ENCODE measurements at places on chromosomes 4 and X.

- DNase-seq = no peak
Observed at GRCh38 chr4:23888421-23889319, 1.2 kb downstream of the PPARGC1A start.

DNA sequence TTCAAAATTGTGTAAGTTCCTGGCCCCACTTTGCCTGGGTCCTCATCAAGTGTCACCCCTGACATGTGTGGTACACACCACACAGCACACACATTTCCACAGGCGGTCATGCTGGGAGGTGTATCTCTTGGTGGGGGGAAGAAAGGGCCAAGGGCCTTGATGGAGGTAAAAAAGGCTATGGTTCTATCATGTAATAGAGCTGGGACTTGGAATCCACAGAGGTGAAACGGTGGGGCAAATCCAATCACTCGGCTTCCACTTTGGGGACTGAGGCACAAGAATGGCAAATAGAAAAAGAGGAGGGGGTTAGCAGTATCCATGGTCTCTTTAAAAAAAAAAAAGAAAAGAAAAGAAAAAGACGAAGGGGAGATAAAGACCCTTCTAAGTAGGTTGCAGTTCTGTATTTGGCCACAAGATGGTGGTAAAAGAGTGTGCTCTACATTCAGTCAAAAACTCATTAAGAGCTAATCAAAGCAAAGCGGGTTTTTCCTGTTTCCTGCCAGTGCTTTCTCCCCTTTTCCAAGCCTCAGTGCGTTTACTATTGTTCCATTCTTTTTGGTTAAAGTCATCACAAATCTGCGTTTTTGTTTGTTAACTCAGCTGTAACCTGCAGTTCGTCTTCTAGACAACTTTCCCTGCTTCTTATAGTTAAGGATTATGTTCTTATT lies 37.0 kb upstream of the ATP6AP2 start:
- no peak for DNase-seq

- DNase-seq = no peak
Observed at GRCh38 chr4:127523369-127523768, 109.4 kb upstream of the INTU start.

DNA sequence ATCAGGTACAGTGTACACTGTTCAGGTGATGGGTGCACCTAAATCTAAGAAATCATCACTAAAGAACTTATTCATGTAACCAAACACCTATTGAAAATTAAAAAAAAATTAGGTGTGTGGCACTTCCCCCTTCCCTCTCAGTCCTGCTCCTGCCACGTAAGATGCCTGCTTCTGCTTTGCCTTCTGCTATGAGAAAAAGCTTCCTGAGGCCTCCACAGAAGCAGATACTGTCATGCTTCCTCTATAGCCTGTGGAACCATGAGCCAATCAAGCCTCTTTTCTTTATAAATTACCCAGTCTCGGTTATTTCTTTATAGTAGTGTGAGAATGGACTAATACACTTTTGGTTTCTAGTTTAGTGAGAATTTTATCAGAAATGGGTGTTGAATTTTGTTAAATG lies 459.8 kb upstream of the DIPK2B start:
- DNase-seq = no peak

DNA sequence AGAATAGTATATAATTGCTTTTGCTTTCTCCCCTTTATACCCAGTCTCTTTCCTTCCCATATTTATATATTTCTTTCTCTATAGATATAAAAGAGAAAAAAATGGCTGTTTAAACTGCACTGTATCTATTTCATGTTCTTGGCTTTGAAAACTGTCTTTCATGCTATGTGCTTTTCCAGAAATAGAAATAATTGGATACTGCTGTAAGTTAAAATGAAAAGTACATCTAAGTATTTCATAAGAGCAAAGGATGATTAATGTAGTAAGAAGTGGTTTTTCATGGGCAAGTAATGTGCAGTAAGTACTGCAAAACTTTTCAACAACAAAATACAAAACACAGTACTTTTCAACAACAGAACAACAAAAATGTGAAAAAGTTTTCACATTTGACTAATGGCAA lies 237.9 kb downstream of the SNCA start:
- DNase-seq = no peak

GRCh38 chr4:169115897-169116254 lies 105.8 kb upstream of the CBR4 start:
- no peak for DNase-seq

GRCh38 chr4:8832113-8832915 lies 39.3 kb downstream of the HMX1 start:
- DNase-seq = no peak

GRCh38 chr4:155889031-155889793 lies 14.3 kb upstream of the TDO2 start:
- no peak for DNase-seq

DNA sequence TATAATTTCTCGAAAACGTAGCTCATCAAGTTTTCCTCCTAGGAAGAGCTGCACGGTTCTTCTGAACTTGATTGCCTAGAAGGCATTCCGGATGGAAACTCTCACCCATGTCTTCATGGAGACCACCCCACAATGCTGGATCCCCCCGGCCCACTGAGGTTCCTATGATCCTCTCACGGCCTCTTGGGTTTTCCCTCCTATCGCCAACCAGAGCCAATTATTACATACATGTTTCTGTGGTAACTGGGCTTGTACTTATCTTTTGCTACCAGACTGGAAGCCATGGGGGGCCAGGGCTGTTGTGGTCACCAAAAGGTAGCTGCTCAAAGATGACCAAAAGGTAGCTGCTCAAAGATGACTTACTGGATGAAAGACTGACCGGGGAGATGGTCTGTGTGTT lies 131.5 kb downstream of the AFAP1 start:
- no peak for DNase-seq

GRCh38 chr4:156098805-156099204 lies 145.1 kb upstream of the CTSO start:
- no peak for DNase-seq

DNA sequence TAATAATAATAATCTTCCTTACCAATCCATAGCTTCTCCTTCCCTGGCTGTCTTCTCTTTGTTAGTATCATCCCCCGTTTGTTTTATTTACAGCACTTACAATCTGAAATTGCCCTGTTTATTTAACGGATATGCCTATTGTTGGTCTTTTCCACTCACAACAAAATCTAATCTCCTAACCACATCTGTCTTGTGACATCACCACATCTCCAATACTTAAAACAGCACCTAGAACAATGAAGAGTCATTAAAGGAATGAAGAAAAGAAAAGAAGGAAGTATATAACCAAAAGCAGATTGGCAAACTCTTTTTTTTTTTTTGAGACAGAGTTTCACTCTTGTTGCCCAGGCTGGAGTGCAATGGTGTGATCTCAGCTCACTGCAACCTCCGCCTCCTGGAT lies 38.7 kb upstream of the JADE1 start:
- no peak for DNase-seq

DNA sequence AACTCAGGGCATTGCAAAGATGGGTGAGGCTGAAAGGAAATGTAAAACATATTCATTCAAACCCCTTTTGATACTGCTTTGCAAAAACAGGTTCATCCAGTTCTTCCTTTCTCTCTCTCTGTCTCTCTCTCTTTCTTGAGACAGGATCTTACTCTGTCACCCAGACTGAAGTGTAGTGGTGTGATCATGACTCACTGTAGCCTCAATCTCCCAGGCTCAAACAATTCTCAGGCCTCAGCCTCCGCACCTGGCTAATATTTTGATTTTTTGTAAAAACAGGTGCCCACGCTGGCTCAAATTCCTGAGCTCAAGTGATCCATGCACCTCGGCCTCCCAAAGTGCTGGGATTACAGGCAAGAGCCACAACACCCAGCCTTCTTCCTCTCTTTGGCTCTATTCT lies 15.6 kb upstream of the DCHS2 start:
- no peak for DNase-seq

- DNase-seq = no peak
Observed at GRCh38 chr4:8147231-8147970, 11.2 kb downstream of the ABLIM2 start.

DNA sequence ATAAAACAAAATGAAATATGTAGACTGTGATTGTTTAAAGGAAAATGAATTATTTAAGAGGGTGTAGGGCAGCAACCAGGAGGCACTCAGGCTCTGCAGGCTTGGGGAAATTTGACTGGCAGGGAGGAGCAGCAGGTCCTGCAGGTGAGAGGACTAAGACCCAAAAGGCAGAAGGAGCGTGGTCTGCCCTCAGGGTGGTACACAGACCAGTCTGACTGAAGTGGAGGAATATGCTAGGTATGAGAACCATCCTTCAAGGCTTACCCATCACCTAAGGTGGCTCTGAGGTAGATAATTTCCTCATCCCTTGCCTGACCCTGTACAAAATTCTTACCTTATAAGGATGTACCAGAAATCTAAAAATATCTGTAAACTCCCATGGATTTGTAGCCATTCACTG lies 261.3 kb upstream of the RASGEF1B start:
- no peak for DNase-seq

- no peak for DNase-seq
Observed at GRCh38 chr4:29309050-29309449, 1411.1 kb upstream of the PCDH7 start.

GRCh38 chr4:124997124-124997523 lies 284.6 kb upstream of the ANKRD50 start:
- DNase-seq = no peak

DNA sequence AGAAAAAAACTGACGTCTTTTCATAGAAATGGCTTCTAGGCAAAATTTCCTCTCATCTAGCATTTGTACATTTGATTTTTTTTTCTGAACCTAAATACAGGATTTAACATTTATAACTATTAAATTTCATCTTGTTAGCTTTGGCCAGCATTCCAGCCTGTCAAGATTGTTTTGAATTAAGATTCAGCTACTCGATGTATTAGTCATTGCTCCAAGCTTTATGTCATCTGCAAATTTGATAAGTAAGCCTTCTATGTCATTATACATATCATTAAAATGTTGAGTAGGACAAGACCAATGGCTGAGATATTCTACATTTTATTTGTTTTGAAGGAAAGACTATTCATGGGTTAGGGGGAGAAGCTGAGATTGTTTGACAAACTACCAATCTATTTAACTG lies 46.7 kb downstream of the DDX53 start:
- DNase-seq = no peak

DNA sequence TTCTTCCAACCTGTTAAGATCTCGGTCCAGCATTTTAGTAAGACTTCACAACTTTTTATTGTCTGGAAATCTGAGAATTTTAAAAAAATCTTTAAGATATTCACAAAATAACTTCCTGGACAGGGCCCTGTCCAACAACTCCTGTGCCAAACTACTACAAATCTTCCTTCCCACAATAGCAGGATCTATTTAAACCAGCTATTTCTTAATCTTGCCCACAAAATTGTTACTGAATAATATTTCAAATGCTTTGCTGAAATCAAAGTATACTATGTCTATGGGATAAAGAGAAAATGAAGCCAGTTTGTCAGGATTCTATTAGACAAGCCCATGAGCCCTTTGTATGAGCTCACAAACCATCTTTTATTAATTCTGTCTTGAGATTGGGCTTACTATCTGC lies 104.1 kb upstream of the DDIT4L start:
- DNase-seq = no peak

- no peak for DNase-seq
Observed at GRCh38 chrX:36856849-36857248, 151.3 kb upstream of the FAM47C start.

- DNase-seq = no peak
Observed at GRCh38 chr4:165799384-165799815, 73.6 kb upstream of the TLL1 start.

- DNase-seq = no peak
Observed at GRCh38 chr4:113674251-113674650, 87.3 kb downstream of the CAMK2D start.

DNA sequence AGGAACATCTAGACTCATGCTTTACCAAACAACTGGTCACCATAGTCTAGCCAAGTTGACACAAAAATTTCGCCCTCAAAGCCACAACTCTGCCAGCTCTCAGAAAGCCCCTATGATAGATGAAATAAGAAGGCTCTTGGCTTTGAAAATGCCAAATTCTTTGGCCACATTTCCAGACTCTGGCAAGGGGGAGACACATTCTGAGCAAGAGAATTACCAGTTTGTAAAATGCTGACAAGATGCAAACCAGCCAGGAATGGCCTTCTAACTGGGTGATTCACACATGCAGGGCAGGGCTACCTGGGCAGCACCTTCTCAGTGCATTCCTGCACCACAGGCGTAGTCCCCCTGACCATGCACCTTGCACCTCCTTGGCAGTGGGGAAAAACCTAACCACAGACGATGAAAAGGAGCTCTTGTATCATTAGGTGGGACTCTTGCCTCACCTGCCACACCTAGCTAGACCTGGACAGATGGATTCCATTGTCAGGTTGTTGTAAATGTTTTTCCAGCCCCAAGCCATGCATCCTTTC lies 77.4 kb upstream of the CPEB2 start:
- DNase-seq = no peak

GRCh38 chr4:22573198-22573597 lies 57.3 kb upstream of the ADGRA3 start:
- no peak for DNase-seq

Data from NK-92 treated with Interleukin-12 subunit alpha and Interleukin-12 subunit beta, amount 100 ng/mL, for 24 hours (cell line).